Activated CD8-positive, alpha-beta T cell treated with anti-CD3 and anti-CD28 coated beads for 36 hours (primary cell): ENCODE measurements at places on chromosomes 12 and 14. TPM values are rescaled to one million over a fixed set of nuclear protein-coding genes. Genes with fewer than 3 reads are reported as not detected.

- peaks cover 14% of the 10 kb centered on the region for H3K4me1 ChIP-seq
- H3K27me3 ChIP-seq = peaks cover 2% of the 10 kb centered on the region
Observed at GRCh38 chr12:104285740-104286515, 17.6 kb upstream of the EID3 start.

DNA sequence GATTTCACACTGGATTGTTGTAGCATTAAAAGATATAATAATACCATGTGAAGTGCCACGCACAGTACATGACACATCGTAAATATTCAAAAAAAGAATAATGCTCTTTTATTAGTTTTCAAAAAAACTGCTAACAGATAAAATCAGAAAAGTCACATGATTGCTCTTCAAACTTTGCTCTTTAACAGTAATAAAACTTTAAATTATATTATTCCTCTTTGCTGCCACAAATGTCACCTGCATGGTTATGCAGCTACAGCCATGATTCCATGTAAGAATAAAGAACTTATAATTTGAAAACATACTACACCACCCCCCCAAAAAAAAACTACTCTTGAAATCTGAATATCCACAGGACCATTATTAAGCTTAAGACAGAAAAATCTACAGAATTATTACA, 90.0 kb downstream of the SLC2A13 start:
- no peak overlapping the region for H3K27ac ChIP-seq
- no peaks in the 10 kb centered on the region for H3K36me3 ChIP-seq
- no peak for DNase-seq
- H3K27me3 ChIP-seq = no peaks in the 10 kb centered on the region
- H3K4me1 ChIP-seq = peaks cover 22% of the 10 kb centered on the region

- DNase-seq = no peak
- H3K27me3 ChIP-seq = no peaks in the 10 kb centered on the region
- no peak overlapping the region for H3K4me3 ChIP-seq
- H3K36me3 ChIP-seq = no peaks in the 10 kb centered on the region
Observed at GRCh38 chr12:85004204-85004603, 31.9 kb downstream of the TSPAN19 start.

Gene DBX2
- total RNA-seq = not detected

Gene CLSTN3
- total RNA-seq = 30.8 TPM
